DMS153 (cell line): ENCODE measurements at places on chromosomes 3 and 15.

- DNase-seq, result no peak
Observed at GRCh38 chr3:23761440-23761896, 44.3 kb upstream of the UBE2E1 start.

GRCh38 chr3:126380011-126380768 is 14.5 kb upstream of the CFAP100 start:
- no peak for DNase-seq

- DNase-seq, result no peak
Observed at GRCh38 chr3:140585828-140586227, 92.0 kb upstream of the TRIM42 start.

DNA sequence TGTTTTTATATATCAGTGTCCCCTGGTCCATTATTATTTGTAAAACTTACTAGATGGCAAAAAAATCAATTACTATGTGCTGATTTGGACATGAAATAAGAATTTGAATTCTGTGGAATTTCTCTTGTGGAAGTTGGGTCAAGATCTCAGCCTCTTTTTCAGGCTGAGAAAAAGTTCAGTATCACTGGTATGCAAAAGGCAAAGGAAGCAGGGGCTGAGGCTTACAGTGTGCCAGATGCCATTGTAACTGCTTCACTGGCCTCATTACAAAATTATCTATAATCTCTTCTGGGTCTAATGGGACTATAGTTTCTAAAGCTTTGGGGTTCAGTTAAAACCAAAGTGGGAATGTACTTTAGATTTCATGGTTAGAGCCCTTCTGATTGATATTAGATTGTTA is 125.9 kb upstream of the SLC7A14 start:
- no peak for DNase-seq

DNA sequence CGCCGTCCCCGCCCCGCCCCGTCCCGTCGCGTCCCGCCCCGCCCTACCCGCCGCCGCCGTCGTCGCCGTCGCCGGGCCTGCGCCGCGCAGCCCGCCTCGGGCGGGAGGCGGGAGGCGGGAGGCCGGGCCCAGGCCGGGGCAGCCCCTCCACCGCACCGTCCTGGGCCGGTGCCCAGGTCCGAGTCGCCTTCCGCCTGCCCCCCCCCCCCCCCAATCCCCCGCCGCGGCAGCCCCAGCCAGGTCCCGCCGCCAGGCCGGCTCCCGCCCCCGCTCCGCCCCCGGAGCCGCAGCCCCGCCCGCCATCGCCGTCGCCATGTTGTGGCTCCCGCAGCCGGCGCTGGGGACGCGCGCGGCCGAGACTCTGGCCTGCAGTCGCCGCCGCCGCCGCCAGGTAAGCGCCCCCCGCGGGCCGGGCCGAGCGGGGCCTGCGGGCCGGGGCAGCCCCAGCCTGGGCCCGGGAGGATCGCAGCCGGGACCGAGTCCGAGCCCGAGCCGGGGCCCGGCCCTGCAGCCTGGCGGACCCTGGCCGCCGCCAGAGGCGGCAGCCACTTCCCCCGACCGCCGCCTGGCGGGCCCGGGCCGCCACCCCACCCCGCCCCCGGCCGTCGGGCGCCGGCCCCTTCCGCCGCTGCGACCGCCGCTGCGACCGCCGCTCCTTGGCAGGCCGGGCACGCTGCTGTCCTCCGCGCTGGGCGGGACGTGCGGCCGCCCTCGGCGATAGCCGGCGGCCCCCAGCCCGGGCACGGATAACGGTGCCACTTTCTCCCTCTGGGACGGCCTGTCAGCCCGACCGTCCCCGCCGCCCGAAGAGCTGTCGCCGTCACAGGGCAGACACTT is at the start of gene ZNF592:
ZNF592 (plus strand) TSS at position 319 of the 837 bp plus-strand sequence. CDS start 34,084 bp downstream, outside the sequence.
- no peak for DNase-seq
